Hepatocyte (in vitro differentiated cells): ENCODE measurements at places on chromosomes 4 and X. TPM values are rescaled to one million over a fixed set of nuclear protein-coding genes. Genes with fewer than 3 reads are reported as not detected.
A peak's percentile ranks its signal among the peaks of the same experiment; 100 is the strongest.

- no peak for DNase-seq
Observed at GRCh38 chrX:154730253-154730891, 20.5 kb downstream of the GAB3 start.

GRCh38 chrX:19752043-19752442, 135.4 kb downstream of the SH3KBP1 start:
- no peak for DNase-seq

GRCh38 chrX:136759968-136760367, 20.8 kb downstream of the ARHGEF6 start:
- no peak for DNase-seq

DNA sequence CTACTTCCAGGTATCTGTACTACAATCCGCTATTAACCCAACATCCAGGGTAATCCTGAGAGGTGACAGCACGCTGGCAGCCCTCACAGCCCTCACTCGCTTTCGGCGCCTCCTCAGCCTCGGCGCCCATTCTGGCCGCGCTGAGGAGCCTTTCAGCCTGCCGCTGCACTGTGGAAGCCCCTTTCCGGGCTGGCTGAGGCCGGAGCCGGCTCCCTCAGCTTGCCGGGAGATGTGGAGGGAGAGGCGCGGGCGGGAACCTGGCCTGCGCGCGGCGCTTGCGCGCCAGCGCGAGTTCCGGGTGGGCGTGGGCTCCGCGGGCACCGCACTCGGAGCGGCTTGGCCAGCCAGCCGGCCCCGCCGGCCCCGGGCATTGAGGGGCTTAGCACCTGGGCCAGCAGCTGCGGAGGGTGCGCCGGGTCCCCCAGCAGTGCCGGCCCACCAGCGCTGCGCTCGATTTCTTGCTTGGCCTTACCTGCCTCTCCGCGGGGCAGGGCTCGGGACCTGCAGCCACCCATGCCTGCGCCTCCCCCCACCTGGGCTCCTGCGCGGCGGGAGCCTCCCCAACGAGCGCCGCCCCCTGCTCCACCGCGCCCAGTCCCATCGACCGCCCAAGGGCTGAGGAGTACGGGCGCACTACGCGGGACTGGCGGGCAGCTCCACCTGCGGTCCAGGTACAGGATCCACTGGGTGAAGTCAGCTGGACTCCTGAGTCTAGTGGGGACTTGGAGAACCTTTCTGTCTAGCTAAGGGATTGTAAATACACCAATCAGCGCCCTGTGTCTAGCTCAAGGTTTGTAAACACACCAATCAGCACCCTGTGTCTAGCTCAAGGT, 87.3 kb downstream of the PRSS12 start:
- peak; percentile 31 for DNase-seq

DNA sequence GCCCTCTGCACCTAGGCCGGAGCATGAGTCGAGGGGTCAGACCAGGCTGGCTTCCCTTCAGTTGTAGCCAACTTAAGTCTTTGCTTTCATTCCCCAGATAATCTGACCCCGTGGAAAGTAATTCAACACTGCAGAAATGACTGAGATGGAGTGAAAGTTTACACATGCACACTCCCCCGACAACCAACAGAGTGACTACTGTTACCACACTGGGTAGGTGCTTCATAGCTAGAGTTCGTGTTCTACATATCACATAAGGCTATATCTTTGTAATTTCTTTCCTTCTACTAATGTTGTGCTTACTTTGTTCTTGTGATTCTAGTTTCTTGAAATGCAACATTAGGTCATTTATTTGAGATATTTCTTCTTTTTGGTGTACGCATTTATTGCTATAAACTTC, 7.2 kb upstream of the CTAG2 start:
- peak; percentile 0 for DNase-seq

GRCh38 chr4:78414116-78414515, 137.5 kb upstream of the ANXA3 start:
- DNase-seq, result no peak

TMEM129 gene
- total RNA-seq, result 36.1 and 40.8 TPM in 2 replicates

LGI2 gene
- total RNA-seq, result 0.60 and 3.6 TPM in 2 replicates
